ENCODE measurements at places on chromosomes 16 and 17. TPM values are rescaled to one million over a fixed set of nuclear protein-coding genes. Genes with fewer than 3 reads are reported as not detected.

ADAD2 gene
- total RNA-seq: 0.42 TPM

ITGB3 gene
- 48.6 TPM for total RNA-seq

TNFSF13 gene
- 25.3 TPM for total RNA-seq

SLC52A1 gene
- not detected for total RNA-seq

KRT14 gene
- total RNA-seq: not detected

ELMO3 gene
- 0.83 TPM for total RNA-seq

ATP2C2 gene
- total RNA-seq: 0.86 TPM

SNX20 gene
- 0.39 TPM for total RNA-seq

HBA2 gene
- total RNA-seq: 1.7 TPM

FA2H gene
- 0.92 TPM for total RNA-seq

PDIA2 gene
- 1.0 TPM for total RNA-seq

RPL38 gene
- 725 TPM for total RNA-seq

PRSS36 gene
- 6.2 TPM for total RNA-seq

APRT gene
- 87.8 TPM for total RNA-seq

SEPTIN1 gene
- total RNA-seq: 0.86 TPM

USP6 gene
- total RNA-seq: not detected

CKLF gene
- 18.1 TPM for total RNA-seq

KRTAP1-1 gene
- not detected for total RNA-seq

Measured in esophagus muscularis mucosa (tissue), 4 donors.